ENCODE measurements at places on chromosomes 4 and X.

- no peak for DNase-seq
Observed at GRCh38 chr4:173924561-173924960, 358.9 kb downstream of the FBXO8 start.

DNA sequence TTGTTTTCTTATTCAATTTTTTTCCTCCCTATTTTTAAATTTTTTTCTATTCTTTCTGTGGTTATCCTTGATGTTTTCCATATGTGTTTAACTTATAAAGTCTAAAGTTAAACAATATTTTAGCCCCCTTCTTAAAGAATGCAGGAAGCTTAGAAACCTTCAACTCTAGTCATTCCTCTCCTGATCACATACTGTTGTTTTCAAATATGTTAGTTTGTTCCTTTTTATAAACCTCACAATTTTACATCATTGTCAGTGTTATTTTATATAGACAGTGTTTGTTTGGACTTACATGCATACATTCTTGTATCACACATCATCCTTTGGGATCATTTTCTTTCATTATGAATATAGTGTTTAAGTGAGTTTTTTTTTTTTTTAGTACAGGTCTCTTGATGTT lies 31.6 kb downstream of the KANTR start:
- DNase-seq = no peak

DNA sequence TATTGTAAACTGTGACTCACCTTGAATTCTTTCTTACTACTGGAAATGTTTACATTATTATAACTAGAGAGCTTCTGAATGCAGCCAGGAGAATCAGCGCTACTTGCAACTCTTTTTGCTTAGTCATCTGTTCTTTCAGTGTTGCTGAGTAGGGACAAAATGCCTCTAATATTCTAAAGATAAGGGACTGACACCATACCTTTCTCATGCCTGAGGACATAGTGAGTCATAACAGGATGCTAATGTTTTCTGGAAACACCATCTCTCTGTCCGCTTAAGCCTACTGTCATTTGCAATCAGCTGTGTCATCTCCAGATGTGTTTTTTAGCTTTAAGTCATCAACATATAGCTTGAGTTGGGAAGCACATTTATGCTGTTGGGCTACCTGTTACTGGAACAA lies 108.3 kb downstream of the QRFPR start:
- DNase-seq = no peak

DNA sequence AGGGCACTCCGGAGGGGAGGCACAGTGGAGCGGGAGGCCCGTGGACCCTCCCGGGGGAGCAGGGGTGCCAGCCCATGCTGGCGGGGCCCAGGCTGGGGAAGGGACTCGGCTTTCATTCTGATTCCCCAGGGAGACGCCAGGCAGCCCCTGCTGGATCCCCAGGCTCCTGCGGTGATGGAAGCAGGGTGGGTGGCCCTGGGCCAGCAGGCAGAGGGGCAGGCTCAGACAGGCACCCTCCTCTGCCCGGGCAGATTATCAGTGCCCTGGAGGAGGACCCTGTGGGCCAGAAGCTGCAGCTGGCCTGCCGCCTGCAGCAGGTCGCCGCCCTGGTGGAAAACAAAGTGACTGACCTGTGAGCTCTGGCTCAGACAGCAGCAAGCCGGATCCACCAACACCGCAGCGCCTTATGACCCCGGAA lies 2.1 kb upstream of the SRPK3 start:
- no peak for DNase-seq

DNA sequence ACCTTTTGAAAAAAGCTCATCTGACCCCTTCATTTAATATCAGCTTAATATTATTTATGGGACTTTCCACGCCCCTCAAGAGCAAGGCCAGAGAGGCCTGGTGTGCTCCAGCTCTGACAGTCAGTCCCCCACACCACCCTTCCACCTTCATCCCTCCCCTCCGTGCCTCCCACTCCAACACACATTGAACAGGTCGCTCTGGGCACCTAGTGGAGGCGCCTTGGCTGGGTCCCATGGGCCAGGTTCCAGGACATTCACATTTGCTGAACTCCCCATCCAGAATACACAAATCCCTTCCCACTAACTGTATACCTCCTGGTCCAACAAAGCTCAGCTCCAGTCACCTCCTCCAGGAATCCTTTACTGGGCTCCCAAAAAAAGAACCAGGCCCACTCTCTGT lies 137.5 kb downstream of the BCOR start:
- DNase-seq = no peak

GRCh38 chr4:139223682-139224317 lies 46.8 kb upstream of the ELF2 start:
- peak; percentile 12 for DNase-seq

GRCh38 chr4:53653484-53654053 lies 62.3 kb upstream of the LNX1 start:
- no peak for DNase-seq

DNA sequence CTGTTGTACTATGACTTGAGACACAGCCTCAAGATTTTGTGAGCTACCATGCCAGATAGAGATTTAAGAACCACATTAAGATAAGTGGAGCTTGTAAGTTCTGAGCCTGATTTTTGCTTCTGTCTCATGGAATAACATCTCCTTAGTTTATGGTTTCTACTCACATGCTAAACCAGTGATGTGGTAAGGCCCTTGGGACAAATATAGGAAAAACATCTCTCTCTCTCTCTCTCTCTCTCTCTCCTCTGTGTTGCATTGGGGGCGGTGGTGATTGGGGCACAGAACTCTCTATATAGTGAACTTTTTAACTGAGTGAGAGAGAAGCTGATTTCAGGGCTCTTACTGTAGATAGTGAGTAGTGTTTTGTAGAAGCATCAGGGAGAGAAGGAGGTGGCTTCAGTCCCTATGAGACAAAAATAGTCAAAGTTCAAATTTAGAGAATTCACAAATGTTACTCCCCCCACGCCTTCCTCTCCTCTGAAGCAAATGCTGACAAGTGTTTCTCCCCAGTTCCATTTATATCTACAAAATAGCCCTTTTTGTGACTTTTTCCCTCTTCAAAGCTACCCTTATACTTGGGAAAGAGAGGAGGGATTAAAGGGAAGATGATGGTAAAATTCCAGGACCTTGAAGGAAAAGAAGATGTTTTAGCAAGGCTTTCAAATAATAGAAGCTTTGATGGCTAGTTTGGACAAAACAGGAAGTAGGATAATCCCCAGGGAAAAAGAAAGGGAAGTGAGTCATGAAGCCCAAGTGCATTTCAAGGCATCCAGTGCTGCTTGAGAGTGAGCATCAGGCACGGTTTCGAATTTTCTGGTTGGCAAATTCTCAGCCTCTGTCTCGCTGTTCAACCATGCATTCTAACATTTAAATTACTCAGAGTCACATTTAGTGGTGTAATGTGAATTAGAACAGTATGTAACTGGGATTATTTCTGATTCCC lies 134.3 kb upstream of the AP1S2 start:
- DNase-seq = no peak

DNA sequence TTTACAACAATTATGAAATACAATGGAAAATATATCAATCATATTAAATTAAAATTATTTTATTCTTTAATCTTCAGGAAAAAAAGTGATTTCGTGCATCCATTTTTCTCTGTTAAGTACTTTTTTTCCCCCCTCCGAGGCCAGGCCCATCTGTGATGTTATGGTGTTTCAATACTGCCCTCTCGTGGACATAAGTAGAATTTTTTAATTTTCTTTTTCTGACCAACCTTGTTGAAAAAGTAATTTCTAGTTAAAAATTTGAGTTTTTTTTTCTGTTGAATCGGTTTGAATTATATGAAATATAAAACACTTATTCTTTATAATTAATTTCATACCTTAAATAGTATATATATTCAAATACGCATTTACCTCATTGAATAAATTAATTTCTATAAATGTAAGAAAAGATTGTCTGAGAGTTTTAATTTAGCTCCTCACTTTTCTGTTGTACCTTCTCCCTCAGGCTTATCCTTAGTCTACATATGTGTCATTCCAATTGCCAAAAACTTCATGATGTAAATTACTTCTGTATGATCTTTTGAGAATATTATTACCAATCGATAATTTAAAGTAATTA lies 175.8 kb upstream of the TECRL start:
- DNase-seq = no peak

DNA sequence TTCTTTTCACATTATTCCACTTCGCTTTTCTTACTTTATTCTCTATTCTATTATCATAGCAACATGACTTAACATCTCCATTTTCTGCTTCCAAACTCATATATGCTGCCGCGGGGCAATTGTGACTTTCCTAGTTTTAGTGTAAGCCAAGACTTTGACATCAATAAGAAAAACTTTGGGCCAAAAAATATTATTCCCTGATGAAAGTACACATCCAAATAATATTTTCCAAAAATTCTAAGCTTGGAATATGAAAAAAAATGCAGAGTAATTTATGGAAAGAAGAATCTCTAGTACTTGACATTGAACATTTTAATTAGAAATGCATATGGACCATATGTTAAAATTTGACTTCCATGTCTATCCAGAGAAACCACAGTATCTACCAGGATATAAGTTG lies 995.1 kb upstream of the INTU start:
- DNase-seq = no peak

GRCh38 chrX:119753001-119753400 lies 5.4 kb upstream of the SOWAHD start:
- DNase-seq = no peak

GRCh38 chr4:182894681-182895275 lies 22.4 kb downstream of the DCTD start:
- DNase-seq = no peak

DNA sequence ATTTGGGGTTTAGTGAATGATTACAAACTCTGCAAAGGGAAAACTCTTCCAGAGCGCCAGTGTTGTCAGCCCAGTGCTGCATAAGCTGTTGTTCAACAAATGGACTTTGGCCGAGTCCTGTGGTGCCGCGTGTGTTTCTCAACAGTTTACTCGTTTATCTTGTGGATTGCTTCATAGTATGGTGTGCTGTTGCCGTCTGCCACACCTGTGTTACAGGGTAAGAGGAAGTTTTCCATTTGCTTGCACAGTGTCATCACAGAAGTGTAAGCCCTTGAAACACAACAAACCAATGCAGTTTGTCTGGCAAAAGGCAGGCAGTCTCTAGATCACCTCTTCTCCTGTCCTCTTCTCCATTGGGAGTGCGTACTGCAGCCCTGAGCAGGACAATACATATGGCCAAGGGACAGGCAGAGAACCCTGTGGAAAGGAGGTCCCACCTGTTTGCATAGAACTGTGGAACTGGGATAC lies 66.3 kb downstream of the DCUN1D4 start:
- no peak for DNase-seq

- no peak for DNase-seq
Observed at GRCh38 chrX:727738-728621, 97.4 kb downstream of the SHOX start.

DNA sequence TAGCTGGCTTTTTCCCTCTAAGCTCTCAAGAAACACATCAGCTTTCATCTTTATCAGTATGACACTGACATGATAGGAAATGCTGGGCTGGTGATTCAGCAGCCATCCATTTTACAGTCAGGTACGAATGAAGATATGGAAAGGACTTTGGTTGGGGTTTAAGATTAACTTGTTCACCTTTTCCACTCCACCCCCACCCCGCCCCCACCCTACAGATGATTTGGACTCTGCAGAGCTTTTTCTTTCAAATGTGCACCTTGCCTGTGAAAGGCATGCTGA lies 132.6 kb downstream of the AKAP4 start:
- no peak for DNase-seq

- no peak for DNase-seq
Observed at GRCh38 chrX:55142919-55143310, 54.1 kb downstream of the PAGE2 start.

DNA sequence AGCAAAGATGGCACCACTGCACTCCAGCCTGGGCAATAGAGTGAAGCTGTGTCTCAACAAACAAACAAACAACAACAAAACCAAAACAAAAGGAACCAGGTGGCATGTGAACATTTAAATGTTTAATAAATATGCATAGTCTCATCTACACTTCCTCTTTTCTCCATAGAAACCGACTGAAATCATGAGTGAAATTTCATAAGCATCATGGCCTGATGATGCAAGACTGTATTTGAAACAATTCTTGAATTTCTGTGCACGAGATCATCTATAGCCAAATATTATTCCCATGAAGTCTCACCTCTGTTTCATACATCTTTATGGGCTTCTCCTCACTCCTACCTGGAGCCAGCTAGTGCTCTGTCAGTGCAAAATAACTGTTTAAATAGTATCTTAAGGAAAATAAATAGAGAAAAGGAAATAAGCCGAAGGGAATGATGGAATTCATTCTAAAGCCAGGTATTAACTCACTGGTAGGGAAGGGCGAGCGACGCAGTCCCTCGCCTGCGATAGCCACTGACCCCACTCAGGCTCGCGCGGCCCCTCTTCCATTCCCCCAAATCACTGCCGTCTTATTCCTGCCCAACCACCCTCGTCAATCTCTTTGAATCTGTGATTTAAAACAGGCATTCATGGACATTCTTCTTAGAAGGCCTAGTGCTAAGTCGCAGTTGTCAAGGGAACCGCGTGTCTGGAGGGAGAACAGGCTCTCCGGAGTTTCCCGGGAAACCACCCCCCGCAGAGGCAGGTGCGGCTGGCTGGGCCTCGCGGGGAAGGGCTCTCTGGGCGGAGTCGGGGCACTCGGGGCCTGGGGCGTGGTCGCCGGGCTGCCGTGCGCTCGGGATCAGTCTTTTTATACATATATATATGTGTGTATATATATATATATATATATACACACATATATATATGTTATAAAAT lies 52.4 kb upstream of the TRIM2 start:
- peak; percentile 81 for DNase-seq

DNA sequence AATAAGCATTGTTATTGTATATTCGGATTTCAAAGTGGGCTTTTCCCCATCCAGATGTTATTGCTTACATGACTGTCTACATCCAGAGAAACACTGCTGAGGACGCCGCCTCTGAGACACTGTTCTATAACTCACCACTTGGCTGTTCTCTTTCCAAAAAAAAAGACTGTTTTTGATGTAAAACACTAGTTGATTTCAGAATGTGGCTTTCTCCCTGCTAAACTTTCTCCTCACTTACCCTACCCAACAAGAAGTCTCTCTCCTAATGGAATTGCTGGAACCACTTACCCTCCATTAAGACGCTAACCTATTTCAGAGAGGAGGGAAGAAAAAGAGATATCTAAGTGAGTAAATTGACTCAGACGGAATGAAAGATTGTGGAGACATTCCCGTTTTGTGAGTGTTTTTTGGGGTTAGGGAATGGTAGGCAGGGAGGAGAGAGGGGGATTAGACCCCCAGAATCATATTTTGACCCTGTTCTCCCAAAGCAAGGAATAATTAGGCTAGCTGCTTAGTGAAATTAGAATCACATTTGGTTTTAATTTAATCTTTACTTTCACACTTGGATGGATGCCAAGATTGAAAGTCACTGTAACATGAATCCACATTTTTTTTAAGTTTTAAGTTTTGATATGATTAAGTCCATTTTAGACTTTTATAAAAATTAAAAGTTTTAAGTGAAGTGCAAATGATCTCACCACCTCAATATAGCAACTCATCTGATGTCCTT lies 174.9 kb downstream of the CHIC2 start:
- DNase-seq = no peak

- DNase-seq = no peak
Observed at GRCh38 chr4:153785910-153786721, 2.8 kb downstream of the SFRP2 start.

DNA sequence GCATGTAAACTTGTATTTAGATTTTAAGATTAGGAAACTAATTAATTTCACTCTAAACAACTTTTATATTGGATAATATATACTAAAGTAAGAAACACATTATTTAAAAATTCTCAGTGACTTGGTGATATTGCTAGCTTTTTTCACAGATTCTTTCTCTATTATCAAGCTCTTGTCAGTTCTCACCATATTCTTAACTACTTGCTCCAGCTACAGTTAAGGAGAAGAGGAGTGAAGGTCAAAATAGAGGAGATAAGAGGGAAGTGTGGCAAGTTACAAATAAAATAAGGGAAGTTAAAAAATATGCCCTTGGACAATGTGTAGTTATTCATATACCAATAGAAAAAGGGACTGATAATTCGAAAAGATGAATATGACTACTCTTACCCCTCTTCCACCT lies 34.7 kb upstream of the NAF1 start:
- no peak for DNase-seq
